Large intestine (tissue), 12 donors: ENCODE measurements at places on chromosomes 5 and 9.

DNA sequence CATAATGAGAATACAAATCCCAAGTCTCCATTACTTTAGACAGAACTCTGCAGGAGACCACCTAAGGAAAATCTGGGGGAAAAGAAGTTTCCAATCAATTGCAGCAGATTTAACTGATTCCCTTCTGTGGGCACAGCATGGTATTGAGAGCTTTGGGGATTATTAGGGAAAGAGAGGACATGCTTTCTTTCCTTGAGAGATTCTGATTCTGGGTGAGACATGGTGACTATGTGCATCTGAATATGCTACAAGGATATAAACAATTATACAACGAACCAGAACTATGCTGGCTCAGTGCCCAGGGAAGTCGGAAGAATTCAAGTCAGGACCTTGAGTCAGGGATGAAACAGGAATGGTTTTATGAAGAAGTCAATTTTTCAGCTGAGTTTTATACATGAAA, 183.7 kb downstream of the PDE4D start:
- DNase-seq: no peak

DNA sequence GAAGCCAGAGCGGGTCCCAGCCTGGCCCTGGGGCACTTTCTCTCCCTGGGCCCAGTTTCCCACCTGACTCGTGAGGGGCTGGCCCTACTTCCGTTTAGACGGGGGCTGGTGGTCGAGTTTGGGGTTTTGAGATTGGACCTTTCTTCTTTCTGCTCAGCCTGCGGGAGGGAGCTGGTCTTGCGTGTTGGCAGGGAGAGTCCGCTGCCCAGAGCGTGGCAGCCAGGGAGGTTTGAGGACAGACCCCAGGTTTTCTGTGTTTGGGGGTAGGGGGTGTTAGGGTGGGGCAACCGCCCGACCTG, 6.0 kb upstream of the PITX1 start:
- no peak for DNase-seq

DNA sequence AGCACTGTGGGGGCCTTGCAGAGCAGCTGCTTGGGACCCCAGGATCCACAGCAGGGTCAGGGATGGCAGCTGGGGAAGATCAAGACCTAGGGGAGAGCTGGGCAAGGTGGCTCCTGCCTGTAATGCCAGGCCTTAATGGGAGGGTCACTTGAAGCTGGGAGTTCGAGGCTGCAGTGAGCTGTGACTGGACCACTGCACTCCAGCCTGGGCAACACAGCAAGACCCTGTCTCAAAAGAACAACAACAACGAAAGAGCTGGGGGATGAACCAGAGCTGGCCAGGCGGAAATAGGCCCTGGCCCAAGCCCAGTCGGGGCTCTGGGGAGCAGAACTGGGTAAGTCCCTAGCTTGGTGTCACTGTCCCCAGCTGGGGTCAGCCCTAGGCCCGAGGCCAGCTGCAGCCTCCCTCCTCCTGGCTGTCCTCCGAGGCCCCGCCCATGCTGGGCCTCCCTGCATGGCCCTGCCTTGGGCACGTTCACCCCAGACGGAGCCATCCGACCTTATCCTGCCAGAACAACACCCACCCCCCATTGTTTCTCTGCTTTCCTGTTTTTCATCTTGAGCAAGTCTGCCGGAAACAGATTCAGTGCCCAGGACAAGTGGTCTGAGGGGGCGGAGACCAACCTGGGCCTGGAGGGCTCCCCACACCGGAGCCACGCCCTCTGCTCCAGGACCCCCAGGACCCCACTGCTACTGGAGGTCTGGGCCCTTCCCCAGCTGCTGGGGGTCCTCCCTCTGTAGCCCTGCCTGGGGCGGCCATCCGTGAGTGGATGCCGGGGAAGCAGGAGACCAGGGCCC, 1.9 kb downstream of the DIPK1B start:
- DNase-seq: no peak

GRCh38 chr5:173429489-173430150, 101.4 kb upstream of the STC2 start:
- DNase-seq: no peak
